ENCODE measurements at places on chromosomes 2 and 18. TPM values are rescaled to one million over a fixed set of nuclear protein-coding genes. Genes with fewer than 3 reads are reported as not detected.

- no peak overlapping the region for H3K27ac ChIP-seq
- H3K4me1 ChIP-seq, result no peaks in the 10 kb centered on the region
- no peak for DNase-seq
- no peak overlapping the region for H3K4me3 ChIP-seq
- no peaks in the 10 kb centered on the region for H3K36me3 ChIP-seq
Observed at GRCh38 chr18:22974707-22975106, 41.6 kb downstream of the RBBP8 start.

The LBH gene
- total RNA-seq, result 30.3 TPM

DNA sequence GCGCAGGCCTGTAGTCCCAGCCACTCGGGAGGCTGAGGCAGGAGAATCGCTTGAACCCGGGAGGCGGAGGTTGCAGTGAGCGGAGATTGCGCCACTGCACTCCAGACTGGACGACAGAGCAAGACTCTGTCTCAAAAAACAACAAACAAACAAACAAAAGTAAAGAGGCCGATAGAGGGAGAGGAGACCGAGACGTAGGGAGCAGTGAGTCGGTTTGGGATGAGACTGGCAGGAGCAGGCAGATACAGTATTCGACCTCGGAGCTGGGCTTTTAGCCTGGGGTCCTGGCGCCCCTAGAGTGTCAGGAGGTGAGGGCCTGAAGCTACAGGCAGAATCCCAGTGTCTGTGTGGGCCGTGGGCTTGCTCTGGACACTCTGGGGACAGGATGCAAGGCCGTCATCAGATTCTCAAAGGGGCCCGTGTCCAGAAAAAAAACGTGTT, 51.2 kb downstream of the SLC4A1AP start:
- H3K4me3 ChIP-seq, result peak overlapping the region; percentile 93
- no peaks in the 10 kb centered on the region for H3K36me3 ChIP-seq
- H3K27me3 ChIP-seq, result peaks cover 26% of the 10 kb centered on the region
- no peak overlapping the region for H3K27ac ChIP-seq
- 0 out of 2 replicates have a peak, but pooled peaks cover 7% of the 10 kb centered on the region for H3K4me1 ChIP-seq

The ILKAP gene
- total RNA-seq, result 29.7 TPM

DNA sequence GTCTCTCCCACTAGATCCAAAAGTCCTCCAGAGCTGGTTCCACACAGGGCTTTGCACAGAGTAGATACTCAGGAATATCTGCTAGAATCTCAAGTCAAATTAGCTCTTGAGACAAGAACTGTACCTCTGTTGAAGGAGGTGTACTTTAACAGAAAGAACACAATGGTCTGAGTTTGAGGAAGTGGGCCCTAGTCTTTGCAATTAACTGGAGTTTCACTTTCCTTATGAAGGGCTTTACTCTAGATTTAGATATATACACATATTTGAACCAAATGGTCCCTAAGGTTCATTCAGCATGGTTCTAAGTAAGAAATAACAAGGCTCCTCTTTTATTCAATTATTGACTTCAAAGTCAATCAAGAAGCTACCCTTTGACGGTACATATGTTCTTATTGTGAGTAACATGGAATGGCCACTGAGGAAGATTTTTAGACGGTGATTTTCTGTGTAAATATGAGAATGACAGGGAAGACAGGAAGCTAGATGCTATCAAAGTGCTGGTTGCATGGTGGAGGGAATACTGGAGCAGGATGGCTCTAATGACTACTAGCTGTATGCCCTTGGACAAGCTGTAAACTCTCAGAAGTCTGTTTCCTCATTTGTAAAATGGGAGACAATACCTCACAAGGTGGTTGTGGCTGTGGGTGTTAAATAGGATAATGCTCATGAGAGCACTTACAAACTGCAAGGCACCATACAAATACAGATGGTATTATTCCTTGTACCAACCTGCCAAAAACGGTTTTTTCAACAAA, 73.5 kb upstream of the SERTAD2 start:
- H3K27ac ChIP-seq, result no peak overlapping the region
- no peaks in the 10 kb centered on the region for H3K36me3 ChIP-seq
- H3K4me3 ChIP-seq, result no peak overlapping the region

The SH3BP4 gene
- 57.6 TPM for total RNA-seq

Data from GM23338 (cell line).